H1 (cell line): ENCODE measurements at places on chromosomes 6 and 20. TPM values are rescaled to one million over a fixed set of nuclear protein-coding genes. Genes with fewer than 3 reads are reported as not detected.
A peak's percentile ranks its signal among the peaks of the same experiment; 100 is the strongest.

DNA sequence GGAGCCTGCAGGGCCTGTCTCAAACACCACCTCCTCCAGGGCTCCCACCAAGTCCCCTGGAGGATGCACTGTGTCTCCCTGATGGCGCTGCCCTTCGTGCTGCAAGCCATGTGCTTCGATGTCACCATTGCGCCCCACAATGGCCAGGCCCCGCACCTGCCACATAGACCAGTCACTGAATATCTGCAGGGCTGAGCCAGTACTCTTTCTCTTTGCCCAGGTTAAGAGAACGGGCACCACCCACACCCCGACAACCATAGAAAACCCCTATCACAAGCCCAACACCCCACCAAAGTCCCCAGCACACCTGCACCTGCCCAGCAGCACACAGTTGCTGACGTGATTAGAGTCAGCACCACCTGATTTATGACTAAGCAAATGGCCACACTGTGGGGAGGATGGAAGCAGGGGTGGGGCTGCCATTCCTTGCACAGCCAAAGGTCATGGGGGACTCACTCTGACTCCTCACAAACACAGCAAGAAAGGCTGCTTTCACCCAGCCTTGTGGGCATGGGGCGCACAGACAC lies 104.3 kb downstream of the SLC23A2 start:
- no peak overlapping the region for H3K27ac ChIP-seq
- no peaks in the 10 kb centered on the region for H3K27me3 ChIP-seq
- no peak overlapping the region for H3K4me3 ChIP-seq
- peak; percentile 78 for DNase-seq

DNA sequence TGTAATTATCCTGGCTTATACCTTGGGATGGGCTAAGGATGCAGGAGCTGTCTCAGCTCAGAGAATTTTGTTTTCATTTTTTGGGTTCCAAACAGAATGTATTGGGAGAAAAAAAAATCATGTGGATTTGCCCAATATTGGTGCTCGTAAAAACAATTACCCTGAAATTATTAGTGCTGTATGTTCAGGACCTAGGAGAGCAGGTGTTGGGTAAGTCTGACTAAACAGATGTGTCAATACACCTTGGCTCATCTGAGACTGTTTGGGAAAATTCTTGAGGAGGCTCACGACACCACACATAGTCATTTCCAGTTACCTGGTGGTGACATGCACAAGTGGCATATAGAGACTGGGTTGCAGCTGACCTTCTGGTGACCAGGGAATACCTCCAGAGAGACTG lies 802.1 kb upstream of the FLRT3 start:
- H3K36me3 ChIP-seq, result no peaks in the 10 kb centered on the region
- H3K4me1 ChIP-seq, result no peaks in the 10 kb centered on the region
- no peak for DNase-seq
- no peak overlapping the region for H3K4me3 ChIP-seq
- no peaks in the 10 kb centered on the region for H3K27me3 ChIP-seq

DNA sequence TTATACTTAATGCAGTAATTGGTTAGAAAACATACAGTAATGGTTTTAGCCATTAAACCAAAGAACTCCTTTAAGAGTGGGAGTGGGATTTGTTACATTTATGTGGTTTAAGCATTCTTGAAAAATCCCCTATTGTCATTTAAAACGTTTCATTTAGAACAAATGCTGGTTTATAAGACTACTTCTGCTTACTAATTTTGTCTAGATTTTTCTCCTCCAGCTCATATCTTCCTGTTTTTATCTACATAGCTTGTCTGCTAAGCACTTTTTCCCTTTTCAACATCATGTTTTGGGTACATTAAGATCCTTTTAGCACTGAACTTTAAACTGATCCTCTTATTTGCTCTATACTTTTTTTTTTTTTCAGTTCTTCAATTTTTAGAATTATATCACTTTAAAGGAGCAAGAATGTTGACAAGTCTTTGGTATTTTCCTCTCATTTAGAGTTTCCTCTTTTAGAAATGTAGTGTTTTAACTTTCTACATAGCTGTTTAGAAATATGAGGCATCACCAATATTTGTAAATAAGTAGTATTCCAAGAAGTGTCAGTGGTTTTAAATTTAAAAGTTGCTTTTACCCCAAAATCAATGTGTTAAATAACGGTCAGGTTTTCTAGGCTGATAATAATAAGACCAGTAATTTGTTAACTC lies 80.9 kb downstream of the SESN1 start:
- H3K36me3 ChIP-seq, result no peaks in the 10 kb centered on the region
- H3K27me3 ChIP-seq, result no peaks in the 10 kb centered on the region
- H3K4me3 ChIP-seq, result no peak overlapping the region
- no peak for DNase-seq
- no peak overlapping the region for H3K27ac ChIP-seq
- H3K4me1 ChIP-seq, result no peaks in the 10 kb centered on the region; the same call in 1 of the 2 replicates

SPDEF gene
- 0.30 TPM in 2 replicates for polyA plus RNA-seq

DNA sequence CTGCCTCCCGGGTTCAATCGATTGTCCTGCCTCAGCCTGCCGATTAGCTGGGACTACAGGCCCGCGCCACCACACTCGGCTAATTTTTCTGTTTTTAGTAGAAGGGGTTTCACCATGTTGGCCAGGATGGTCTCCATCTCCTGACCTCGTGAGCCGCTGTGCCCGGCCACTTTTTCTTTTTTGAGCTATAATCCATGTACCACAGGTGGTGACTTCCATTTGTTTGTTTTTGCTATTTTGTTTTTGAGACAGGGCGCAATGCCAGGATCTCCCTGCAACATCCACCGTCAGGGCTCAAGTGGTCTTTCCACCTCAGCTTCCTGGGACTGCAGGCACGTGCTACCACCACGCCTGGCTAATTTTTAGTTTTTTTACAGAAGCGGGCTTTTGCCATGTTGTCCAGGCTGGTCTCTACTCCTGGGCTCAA lies 8.5 kb downstream of the HSPA1B start:
- no peaks in the 10 kb centered on the region for H3K27me3 ChIP-seq
- H3K36me3 ChIP-seq, result peaks cover 57% of the 10 kb centered on the region
- H3K4me1 ChIP-seq, result peaks cover 2% of the 10 kb centered on the region; the same call in 1 of the 2 replicates
- H3K27ac ChIP-seq, result peak overlapping the region; percentile 2; the same call in 1 of the 2 replicates
- peak overlapping the region; percentile 99 for H3K4me3 ChIP-seq

RAET1G gene
- polyA plus RNA-seq, result 0.08 and 0.16 TPM in 2 replicates

- no peaks in the 10 kb centered on the region for H3K36me3 ChIP-seq
- no peak overlapping the region for H3K4me3 ChIP-seq
- DNase-seq, result no peak
Observed at GRCh38 chr20:33648396-33649004, 13.6 kb upstream of the C20orf144 start.

DNA sequence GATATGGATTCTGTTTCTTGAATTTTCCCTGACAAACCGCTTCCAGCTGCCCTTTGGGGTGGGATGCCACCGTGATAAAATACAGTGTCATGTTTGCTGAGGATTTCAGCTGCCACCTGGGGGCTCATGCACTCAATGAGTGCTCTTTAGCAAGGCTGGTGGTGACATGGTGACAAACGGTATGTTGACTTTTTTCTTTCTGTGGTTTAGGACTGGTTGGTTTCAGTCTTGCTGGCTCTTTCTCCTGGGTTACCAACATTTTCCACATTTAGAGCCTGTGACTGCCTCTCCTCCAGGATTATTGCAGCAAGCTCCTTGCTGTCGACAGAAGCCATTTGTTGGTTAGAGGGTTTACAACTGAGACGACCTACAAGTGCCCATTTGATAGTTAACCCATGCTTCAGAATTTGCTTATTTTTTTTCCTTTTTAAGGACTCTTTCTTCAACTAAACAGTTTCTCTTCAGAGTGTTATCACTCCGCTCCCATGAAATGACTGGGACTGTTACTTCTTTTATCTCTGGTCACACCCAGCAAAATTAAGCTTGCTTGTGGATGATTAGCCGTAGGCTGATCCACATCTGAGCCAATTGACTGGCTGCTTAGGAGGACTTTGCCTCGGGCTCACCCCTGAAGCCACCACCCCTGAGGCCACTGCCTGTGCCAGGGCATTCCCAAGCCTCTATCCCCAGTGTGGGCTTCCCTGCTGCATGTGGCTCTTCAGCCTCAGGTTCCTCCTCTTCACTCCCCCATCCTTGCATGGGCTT lies 48.4 kb upstream of the CDYL start:
- DNase-seq, result no peak
- no peaks in the 10 kb centered on the region for H3K36me3 ChIP-seq
- H3K27me3 ChIP-seq, result no peaks in the 10 kb centered on the region
- H3K4me1 ChIP-seq, result peaks cover 10% of the 10 kb centered on the region
- H3K4me3 ChIP-seq, result no peak overlapping the region

CCN6 gene
- not detected in 2 replicates for polyA plus RNA-seq

MYMX gene
- polyA plus RNA-seq, result 5.3 and 6.9 TPM in 2 replicates

DNA sequence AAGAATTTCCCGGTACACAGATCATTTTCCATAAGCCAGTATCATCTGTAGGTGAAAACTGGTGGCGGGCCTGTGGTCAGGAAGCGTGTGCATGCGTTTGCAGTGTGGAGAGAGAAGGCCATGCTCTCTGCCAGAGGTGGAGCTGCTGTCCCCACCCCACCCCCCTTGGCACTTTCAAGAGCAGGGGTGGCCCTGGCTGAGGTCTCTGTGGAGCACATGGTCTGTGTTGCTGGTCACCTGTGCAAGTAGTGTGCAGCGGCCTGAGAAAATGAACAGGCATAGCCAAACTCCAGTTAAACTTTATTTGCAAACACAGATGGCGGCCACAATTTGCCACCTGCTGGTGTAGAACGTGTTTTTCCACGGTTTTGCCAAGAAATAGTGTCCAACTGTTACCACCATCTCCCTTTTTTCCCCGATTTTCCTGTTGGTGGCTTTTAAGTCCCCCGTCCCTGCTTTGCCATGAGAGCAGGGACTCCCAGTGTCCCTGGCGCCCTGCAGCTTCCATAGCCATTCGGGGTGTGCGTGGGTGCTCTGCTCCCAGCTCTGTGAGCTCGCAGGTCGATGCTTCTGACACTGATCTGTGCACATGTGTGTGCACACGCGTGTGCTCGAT lies 2.5 kb downstream of the ADRM1 start:
- no peak for DNase-seq
- H3K4me1 ChIP-seq, result peaks cover 9% of the 10 kb centered on the region
- no peak overlapping the region for H3K4me3 ChIP-seq
- H3K36me3 ChIP-seq, result peaks cover 24% of the 10 kb centered on the region

CRIP3 gene
- polyA plus RNA-seq, result 34.0 and 38.7 TPM in 2 replicates

DNA sequence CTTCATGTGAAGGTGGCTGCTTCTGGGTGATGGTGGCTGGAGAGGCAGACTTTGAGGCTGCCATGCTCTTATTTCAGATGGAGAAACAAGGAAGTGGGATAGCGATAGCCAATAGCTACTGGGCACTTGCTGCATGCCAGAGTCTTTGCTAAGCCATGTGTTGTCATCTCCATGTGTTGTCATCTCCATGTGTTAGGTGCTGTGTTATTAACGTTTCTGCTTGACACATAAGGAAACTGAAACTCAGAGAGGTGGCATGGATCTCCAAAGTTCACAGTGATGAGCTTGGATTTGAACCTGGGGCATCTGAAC lies 16.9 kb downstream of the KIAA1755 start:
- no peak for DNase-seq
- no peaks in the 10 kb centered on the region for H3K4me1 ChIP-seq
- H3K4me3 ChIP-seq, result no peak overlapping the region
- H3K27ac ChIP-seq, result no peak overlapping the region
- H3K36me3 ChIP-seq, result no peaks in the 10 kb centered on the region
- H3K27me3 ChIP-seq, result no peaks in the 10 kb centered on the region

- no peaks in the 10 kb centered on the region for H3K36me3 ChIP-seq
- DNase-seq, result no peak
- H3K27ac ChIP-seq, result no peak overlapping the region
- no peaks in the 10 kb centered on the region for H3K27me3 ChIP-seq
Observed at GRCh38 chr6:154938221-154938580, 56.9 kb upstream of the TIAM2 start.

LHFPL5 gene
- polyA plus RNA-seq, result 0.03 TPM in 1 of 2 replicates, not detected in the other

MTFR2 gene
- 10.7 and 11.1 TPM in 2 replicates for polyA plus RNA-seq

KIF6 gene
- 0.53 and 0.58 TPM in 2 replicates for polyA plus RNA-seq

DNA sequence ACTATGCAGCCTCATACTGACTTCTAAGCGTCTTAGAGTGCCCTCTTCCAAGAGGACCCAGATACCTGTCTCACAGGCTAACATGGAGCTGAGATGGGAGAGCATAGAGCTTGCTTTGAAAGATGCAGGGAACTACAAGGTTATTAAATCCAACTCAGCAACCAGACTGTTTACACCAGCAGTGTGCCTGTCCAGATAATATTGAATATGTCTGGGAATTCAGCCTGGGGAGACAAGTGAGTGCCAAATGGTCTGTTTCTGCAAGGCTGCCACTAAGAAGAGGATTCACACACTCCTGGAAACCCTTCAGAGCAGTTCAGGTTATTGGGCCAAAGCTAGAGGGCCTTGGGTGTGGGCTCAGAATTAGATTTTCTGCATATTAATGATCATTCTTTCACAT lies 547.8 kb downstream of the PTPRT start:
- no peaks in the 10 kb centered on the region for H3K36me3 ChIP-seq
- H3K27ac ChIP-seq, result no peak overlapping the region
- H3K4me1 ChIP-seq, result no peaks in the 10 kb centered on the region

DNA sequence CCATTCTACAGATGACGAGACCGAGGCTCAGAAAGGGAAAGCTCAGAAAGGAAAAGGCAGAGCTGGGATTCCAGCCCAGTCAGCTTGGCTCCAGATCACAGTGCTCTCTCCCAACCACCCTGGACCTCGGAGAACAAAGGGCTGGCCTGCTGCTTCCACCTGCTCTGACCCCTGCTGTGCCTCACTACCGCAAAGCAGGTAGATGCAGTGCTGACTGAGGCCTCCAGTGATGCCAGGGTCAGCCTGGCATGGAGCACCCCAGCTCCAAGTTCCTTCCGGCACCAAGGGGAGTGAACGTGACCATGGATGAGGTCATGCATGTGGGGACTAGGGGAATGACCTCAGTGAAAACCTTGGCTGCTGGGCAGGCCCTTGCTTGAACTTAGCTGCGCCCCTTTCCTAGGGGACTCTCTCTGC lies 20.7 kb upstream of the TLDC2 start:
- no peaks in the 10 kb centered on the region for H3K27me3 ChIP-seq
- no peak for DNase-seq
- no peak overlapping the region for H3K4me3 ChIP-seq
- H3K4me1 ChIP-seq, result peaks cover 7% of the 10 kb centered on the region

DNA sequence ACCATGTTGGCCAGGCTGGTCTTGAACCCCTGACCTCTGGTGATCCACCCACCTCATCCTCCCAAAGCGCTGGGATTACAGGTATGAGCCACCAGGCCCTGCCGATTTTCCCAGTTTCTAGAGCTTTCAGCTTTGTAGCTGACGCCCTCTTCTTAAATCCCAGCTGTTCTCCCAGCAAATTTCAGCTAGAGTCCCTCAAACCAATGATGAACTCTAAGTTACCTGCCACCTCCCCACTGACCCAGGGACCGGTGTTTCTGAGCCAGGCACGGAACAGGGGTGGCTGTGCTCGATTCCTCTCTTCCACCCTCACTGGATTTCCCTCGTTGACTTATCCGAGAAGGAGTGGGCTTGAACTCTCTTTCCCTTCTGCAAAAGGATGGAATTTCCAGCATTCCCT lies 39.1 kb downstream of the SUN5 start:
- no peaks in the 10 kb centered on the region for H3K4me1 ChIP-seq
- H3K27ac ChIP-seq, result no peak overlapping the region
- H3K27me3 ChIP-seq, result no peaks in the 10 kb centered on the region
- DNase-seq, result no peak

PPP1R3G gene
- polyA plus RNA-seq, result 0.03 and 0.06 TPM in 2 replicates

DNA sequence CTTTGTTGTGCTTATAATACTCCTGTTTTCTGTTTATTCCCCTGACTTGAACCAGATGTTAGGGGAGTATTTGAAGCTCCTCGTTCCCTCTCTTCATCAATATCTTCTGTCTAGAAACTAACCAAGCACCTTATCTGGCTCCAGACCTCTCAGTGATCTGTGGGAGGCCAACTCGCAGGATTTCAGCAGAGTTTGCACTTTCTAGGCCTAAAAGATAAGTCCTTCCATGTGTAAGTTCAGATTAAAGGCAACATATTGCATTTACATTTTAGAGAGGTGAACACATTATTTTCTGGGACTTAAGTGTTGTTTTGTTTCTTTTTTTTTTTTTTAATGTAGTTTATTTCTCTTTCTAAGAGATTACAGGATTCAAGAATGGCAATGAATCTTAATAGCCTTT lies 139.4 kb upstream of the AKAP12 start:
- peaks cover 2% of the 10 kb centered on the region; the same call in 1 of the 2 replicates for H3K36me3 ChIP-seq
- no peak overlapping the region for H3K27ac ChIP-seq
- no peaks in the 10 kb centered on the region for H3K27me3 ChIP-seq

SLC32A1 gene
- polyA plus RNA-seq, result 0.09 and 0.19 TPM in 2 replicates
